ENCODE measurements at places on chromosomes 16 and 17.

GRCh38 chr17:70271672-70272071 lies 102.3 kb downstream of the KCNJ2 start:
- no peak for DNase-seq

DNA sequence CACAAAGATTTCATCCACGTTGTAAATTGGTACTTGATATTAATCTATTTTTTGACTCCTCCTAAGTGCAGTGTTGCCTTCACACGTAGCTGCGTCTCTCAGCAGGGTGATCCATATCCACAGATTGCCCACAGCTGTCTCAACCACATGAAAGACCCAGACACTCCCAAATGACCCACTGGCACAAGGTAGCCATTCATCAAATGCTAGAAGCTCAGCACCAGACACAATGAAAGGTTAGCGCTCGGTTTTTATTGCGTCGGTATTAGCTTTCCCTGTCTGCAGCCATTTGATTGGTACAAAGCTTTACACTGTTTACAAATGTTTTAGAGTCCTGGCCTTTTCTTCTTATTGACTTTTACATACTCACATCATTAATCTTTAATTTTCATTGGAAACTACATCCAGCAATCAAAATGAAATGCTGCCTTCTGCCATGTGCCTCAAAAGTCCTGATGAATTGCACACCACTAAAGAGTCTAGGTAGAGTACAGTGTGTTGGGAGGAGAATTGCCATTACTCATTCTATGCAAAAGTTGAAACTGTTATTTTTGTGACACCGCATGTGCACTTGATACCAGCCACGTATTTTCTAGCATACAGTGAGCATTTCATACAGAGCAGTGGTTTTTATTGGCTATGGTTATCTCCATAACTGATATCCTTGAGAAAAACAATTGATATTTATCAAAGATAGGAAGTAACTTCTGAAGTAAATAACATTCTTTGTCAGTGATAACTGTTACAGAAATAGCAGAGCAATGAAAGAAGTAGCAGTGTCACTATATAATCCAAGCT lies 127.3 kb upstream of the NUDT7 start:
- no peak for DNase-seq

DNA sequence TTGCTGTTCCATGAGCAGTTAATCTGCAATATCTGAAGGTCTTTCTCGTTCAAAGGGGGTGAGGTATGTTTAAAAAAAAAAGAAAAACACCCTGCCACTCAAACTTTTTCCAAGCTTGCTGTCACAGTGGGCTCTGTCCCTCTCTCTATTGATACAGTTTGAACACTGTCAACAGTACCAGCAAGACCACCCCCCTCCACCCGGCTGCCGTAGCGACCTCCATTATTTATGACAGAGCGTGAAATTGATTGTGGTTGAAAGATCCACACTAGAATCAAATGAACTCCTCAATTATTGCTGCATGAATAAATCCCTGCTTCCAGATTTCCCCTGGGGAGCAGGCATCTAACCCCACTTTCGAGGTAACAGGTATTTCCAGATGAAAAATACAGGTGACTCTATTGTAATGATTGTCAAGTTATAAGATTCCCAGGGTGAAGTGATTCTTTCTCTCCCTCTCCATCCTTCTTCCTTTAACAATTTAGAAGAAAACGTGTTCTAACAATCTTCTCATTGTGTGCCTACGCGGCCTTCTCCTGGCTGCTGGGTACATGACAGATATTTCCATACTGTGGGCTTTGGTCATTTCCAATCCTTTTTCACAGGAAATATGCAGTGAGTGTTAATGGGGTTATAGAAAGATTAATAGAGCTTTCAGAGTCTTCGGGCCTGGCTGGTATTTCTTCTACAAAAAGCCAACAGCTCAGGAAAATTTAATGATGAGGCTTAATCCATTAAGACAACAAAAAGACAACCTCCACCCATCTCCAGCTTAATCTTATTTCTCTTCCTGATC lies 135.7 kb upstream of the C16orf82 start:
- no peak for DNase-seq

DNA sequence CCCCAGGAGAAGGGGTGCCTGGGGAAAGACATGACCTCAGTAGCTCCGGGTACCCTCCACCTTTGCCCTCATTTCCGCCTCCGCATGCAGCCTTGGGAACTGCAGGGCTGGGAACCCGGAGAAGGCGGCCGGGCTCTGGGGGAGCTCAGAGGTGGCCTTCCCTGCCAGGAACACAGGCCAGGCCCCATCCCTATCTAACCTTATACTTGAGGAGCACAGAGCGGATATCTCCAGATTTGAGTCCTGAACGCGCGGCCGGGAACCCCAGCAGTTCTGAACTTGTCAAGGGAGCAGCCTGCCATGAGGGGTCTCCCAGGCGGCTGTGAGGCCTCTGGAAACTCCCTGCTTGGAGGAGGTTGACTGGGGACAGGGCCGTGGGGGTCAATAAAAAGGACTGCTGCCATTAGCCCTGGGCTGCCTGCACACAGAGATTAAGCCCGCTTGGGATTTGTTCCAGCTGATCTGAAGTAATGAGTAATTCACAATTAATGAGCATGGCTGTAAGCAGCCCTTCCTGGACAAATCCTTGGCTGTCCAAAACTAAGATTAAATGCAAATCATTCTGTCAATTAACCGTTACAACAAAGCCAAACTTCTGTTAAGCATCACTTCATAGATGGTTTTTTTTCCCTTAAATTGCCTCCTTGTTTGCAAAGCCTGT lies 26.3 kb upstream of the METRNL start:
- DNase-seq = no peak

GRCh38 chr17:11005940-11006339 lies 168.1 kb upstream of the PIRT start:
- no peak for DNase-seq

Measured in activated T-helper 1 cell treated with anti-CD3 and anti-CD28 coated beads, Interleukin-2, amount 50 U/mL, for 16 hours (primary cell).